ENCODE measurements at places on chromosomes 3 and 15. TPM values are rescaled to one million over a fixed set of nuclear protein-coding genes. Genes with fewer than 3 reads are reported as not detected.

The MNS1 gene
- total RNA-seq = 2.5 TPM

The BNC1 gene
- total RNA-seq = 54.0 TPM

The LPP gene
- total RNA-seq = 131 TPM

The DNAH12 gene
- total RNA-seq = 0.29 TPM

The MASP1 gene
- 1.4 TPM for total RNA-seq

GRCh38 chr3:8052659-8053058 is 449.0 kb upstream of the LMCD1 start:
- no peaks in the 10 kb centered on the region for H3K4me1 ChIP-seq
- no peaks in the 10 kb centered on the region for H3K36me3 ChIP-seq
- H3K4me3 ChIP-seq = no peak overlapping the region
- no peak overlapping the region for H3K27ac ChIP-seq
- H3K27me3 ChIP-seq = peaks cover 4% of the 10 kb centered on the region
- no peak for DNase-seq

- H3K27me3 ChIP-seq = no peaks in the 10 kb centered on the region
- peaks cover 3% of the 10 kb centered on the region for H3K4me1 ChIP-seq
- H3K36me3 ChIP-seq = no peaks in the 10 kb centered on the region
- no peak overlapping the region for H3K4me3 ChIP-seq
- H3K27ac ChIP-seq = no peak overlapping the region
Observed at GRCh38 chr3:20028905-20029331, 11.3 kb upstream of the KAT2B start.

DNA sequence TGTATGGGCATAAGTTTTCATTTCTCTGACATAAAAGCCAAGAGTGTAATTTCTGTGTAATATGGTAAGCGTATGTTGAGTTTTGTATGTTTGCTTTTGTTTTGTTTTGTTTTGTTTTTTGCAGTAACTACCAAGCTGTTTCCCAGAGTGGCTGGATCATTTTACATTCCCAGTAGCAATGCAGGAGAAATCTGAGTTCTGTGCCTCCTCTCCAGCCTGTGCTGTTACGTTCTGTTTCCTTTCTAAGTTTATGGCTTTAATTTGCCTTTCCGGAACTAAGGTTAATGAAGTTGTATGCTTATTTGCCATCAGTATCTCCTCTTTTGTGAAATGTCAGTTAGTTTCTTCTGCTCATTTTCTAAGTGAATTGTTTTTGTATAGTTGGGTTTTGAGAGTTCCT is 307.8 kb downstream of the GABRG3 start:
- H3K27ac ChIP-seq = no peak overlapping the region
- H3K4me1 ChIP-seq = no peaks in the 10 kb centered on the region
- no peaks in the 10 kb centered on the region for H3K27me3 ChIP-seq
- H3K36me3 ChIP-seq = no peaks in the 10 kb centered on the region
- DNase-seq = no peak
- no peak overlapping the region for H3K4me3 ChIP-seq

DNA sequence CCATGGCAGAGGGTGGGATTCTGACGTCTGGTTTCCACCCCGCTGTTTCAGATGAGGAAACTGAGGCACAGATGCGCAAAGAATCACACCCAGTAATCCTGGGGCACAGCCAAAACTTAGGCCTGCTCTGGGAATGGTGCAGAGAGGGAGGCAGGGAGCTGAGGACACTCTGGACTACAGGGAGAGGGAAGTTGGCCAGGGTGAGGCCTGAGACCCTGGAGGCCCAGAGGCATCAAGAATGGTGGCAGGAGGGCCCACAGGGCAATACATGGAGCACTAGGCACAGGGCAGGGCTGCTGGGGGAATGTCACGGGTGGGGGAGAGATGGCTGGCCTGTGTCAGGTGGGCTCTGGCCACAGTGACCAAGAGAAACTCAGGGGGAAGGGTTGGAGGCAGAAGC is 63.6 kb downstream of the TLE3 start:
- DNase-seq = no peak
- H3K4me1 ChIP-seq = peaks cover 19% of the 10 kb centered on the region
- no peak overlapping the region for H3K4me3 ChIP-seq

- peaks cover 9% of the 10 kb centered on the region for H3K4me1 ChIP-seq
- no peaks in the 10 kb centered on the region for H3K36me3 ChIP-seq
- H3K27ac ChIP-seq = no peak overlapping the region
Observed at GRCh38 chr15:89409184-89410038, 74.8 kb upstream of the POLG start.

- H3K4me1 ChIP-seq = no peaks in the 10 kb centered on the region
- no peaks in the 10 kb centered on the region for H3K27me3 ChIP-seq
- H3K4me3 ChIP-seq = no peak overlapping the region
- DNase-seq = no peak
Observed at GRCh38 chr3:176247191-176247590, 950.1 kb downstream of the TBL1XR1 start.

DNA sequence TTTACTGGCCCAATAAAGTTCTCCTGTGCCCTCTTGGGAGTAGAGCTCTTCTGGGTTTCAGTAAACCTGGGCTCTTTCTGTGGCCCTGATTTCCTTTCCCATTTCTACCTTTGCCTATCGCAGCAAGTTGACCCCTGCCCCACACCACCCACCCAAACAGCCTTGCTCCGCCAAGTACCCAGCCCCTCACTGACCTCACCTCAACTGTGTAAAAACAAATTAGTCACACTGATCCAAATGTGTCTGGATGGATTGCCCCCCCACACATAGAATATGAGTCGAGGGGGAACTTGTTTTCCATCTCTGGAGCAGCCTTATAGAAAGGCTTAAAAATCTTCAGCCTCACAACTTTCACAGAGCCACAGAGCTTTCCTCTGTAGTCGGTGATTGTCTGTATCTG is 28.6 kb upstream of the VEPH1 start:
- no peak overlapping the region for H3K27ac ChIP-seq
- no peaks in the 10 kb centered on the region for H3K36me3 ChIP-seq
- no peak for DNase-seq
- H3K4me1 ChIP-seq = no peaks in the 10 kb centered on the region

GRCh38 chr15:69337138-69337537 is 38.4 kb downstream of the PAQR5 start:
- no peaks in the 10 kb centered on the region for H3K4me1 ChIP-seq
- DNase-seq = no peak
- no peak overlapping the region for H3K27ac ChIP-seq
- peaks cover 5% of the 10 kb centered on the region for H3K36me3 ChIP-seq

DNA sequence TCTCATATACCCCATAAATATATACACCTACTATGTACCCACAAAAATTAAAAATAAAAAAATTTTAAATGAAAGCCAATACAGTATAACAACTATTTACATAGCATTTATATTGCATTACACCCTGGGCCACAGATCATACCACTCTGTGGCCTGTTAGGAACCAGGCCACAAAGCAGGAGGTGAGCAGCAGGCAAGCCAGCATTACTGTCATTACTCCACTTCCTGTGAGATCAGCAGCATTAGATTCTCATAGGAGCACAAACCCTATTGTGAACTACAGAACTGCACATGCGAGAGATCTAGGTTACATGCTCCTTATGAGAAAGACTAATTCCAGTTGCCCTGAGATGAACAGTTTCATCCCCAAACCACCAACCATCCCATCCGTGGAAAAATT is 17.4 kb downstream of the FILIP1L start:
- H3K4me1 ChIP-seq = peaks cover 23% of the 10 kb centered on the region
- H3K27ac ChIP-seq = no peak overlapping the region
- peaks cover 4% of the 10 kb centered on the region for H3K36me3 ChIP-seq
- H3K27me3 ChIP-seq = no peaks in the 10 kb centered on the region
- H3K4me3 ChIP-seq = no peak overlapping the region

GRCh38 chr3:49720855-49721595 is 1.5 kb upstream of the AMIGO3 start:
- no peaks in the 10 kb centered on the region for H3K36me3 ChIP-seq
- H3K4me3 ChIP-seq = peak overlapping the region; percentile 29
- peaks cover 2% of the 10 kb centered on the region for H3K27me3 ChIP-seq
- H3K27ac ChIP-seq = no peak overlapping the region

- peaks cover 28% of the 10 kb centered on the region for H3K27me3 ChIP-seq
- no peaks in the 10 kb centered on the region for H3K4me1 ChIP-seq
- no peak for DNase-seq
- H3K36me3 ChIP-seq = no peaks in the 10 kb centered on the region
- no peak overlapping the region for H3K27ac ChIP-seq
Observed at GRCh38 chr15:93261845-93262244, 172.8 kb upstream of the RGMA start.

DNA sequence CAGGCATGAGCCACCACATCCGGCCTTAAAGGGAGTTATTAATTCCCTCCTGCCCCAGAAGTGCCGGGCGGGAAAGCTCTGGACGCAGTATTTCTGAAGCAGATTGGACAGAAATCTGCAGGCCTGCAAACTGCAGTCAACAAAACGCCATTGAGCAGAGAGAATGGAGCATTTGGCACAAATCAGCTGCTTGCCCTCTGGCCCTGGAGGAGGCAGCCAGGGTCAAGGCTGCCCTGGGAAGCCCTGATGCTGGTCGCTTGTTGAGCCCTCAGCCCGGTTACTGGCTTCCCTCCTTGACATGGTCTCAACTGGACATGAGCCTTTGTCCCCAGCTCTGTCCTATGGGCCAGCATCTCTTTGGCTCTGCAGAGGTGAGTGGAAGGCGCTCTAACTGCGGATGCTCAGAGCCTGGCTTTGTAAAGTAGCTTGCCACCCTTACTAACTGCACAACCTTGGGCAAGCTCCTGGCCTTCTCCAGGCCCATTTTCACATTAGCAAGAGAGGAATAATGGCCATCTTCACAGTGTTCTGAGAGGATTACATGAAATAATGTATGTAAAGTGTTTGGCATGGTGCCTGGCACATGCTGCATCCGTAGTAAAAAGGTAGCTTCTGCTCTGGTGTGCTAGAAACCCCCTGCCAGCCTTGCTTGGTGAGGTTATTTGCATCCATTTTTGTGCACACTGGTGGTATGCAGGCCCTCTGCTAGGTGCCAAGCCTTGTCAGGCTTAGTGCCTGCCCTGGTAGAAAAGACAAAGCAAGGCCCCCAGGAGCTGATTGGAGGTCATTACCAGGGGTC is 4.1 kb downstream of the SEMA4B start:
- H3K36me3 ChIP-seq = peaks cover 6% of the 10 kb centered on the region
- no peak overlapping the region for H3K27ac ChIP-seq
- no peaks in the 10 kb centered on the region for H3K27me3 ChIP-seq
- H3K4me1 ChIP-seq = peaks cover 11% of the 10 kb centered on the region
- no peak for DNase-seq

- H3K27me3 ChIP-seq = peaks cover 12% of the 10 kb centered on the region
- no peaks in the 10 kb centered on the region for H3K36me3 ChIP-seq
- H3K4me3 ChIP-seq = no peak overlapping the region
- DNase-seq = no peak
- peaks cover 6% of the 10 kb centered on the region for H3K4me1 ChIP-seq
- no peak overlapping the region for H3K27ac ChIP-seq
Observed at GRCh38 chr3:36373084-36373483, 7.2 kb upstream of the STAC start.

GRCh38 chr3:195238586-195239118 is 32.3 kb downstream of the XXYLT1 start:
- peak overlapping the region; percentile 50 for H3K27ac ChIP-seq
- H3K4me1 ChIP-seq = peaks cover 23% of the 10 kb centered on the region
- H3K4me3 ChIP-seq = no peak overlapping the region
- peaks cover 30% of the 10 kb centered on the region for H3K36me3 ChIP-seq
- no peak for DNase-seq
- no peaks in the 10 kb centered on the region for H3K27me3 ChIP-seq

DNA sequence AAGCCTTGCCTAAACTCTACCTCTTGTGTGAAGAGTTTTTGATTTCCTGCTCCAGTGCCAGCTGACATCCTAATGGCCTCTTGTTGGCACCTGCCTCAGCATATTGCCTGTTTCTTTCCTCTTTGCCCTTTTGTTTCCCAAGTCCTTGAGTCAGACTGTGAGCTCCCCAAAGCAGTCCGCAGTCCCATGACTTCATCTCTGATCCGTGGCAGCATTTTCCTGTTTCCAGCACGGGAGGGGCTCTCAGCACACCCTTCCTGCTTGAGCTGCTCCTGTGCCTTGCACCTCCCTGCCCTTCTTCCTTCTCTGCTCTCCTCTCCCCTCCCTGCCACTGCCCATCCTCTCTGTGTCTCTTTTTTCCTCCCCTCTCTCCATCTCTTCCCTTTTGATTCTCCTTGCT is 179.6 kb downstream of the EPHB1 start:
- H3K4me3 ChIP-seq = no peak overlapping the region
- peaks cover 53% of the 10 kb centered on the region for H3K27me3 ChIP-seq
- DNase-seq = no peak

DNA sequence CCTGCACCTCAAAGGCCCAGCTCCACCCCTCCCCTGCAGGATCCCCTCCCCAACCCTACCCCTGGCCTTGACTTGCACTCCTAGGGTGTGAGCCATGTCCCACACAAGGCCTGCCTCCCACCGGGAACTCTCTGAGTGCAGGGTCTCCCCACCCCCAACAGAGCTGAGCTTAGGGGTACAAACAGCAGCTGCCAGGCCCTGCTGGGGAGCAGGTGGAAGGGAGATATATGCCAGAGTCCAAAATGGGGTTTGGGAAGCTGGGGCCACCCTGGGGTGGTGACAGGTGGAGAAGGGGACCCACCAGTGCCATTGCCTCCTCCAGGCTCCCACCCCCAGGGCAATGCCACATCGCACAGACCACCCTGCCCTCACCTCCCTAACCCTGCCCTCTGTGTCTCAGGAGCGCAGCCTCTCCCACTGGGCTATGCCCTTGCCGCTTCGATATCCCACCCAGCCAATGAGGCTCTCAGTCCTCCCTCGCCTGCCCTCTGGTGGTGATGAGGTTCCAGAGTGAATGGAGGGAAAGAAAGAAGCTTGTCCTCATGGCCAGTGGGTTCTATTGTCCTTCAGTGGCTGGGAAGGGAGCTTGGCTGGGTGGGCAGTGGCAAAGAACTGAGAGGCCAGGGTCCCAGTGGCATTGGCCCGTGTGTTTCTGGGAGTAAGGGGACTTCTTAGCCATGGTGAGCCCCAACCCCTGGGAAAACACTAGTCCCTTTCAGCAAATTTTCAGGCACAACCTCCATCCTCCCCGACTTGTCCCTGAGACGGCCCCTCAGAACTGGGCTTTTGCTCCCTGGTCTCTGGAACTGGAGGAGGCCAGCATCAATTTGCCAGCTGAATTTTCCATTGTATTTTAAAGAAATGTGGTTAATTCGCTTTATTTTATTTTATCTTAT is 46.8 kb downstream of the CYP11A1 start:
- peak overlapping the region; percentile 47 for H3K27ac ChIP-seq
- peaks cover 4% of the 10 kb centered on the region for H3K27me3 ChIP-seq
- H3K4me1 ChIP-seq = peaks cover 42% of the 10 kb centered on the region
- H3K36me3 ChIP-seq = no peaks in the 10 kb centered on the region
- DNase-seq = peak; percentile 61

DNA sequence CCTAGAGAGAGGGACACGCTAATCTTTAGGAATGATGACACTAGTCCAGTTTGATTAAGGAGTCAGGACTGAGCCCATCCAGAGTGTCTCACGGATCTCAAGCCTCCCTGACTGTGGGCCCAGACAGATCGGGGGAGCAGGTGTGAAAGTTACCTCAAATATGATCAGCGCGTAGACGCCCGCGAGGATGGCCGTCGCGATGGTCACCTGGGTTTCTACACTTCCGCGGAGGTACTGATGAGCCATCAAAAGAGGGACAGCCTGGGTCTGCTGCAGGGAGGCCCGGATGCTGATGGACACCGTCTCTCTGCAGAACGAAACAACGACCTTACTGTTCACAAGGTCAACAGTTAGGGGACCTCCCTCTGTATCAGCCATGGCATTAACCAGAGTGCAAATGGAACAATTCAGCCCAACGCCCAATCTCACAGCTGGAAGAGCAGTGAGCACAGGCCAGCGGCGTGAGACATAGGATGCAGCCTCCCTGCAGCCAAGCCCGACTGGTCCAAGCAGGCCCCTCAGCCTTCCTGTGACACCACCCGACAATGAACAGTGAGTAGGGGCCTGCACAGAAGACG is 84.4 kb downstream of the OCA2 start:
- H3K27me3 ChIP-seq = no peaks in the 10 kb centered on the region
- H3K27ac ChIP-seq = no peak overlapping the region
- DNase-seq = no peak
- H3K4me3 ChIP-seq = no peak overlapping the region
- H3K4me1 ChIP-seq = no peaks in the 10 kb centered on the region

Data from mesothelial cell of epicardium (in vitro differentiated cells).